Activated T-helper 1 cell treated with anti-CD3 and anti-CD28 coated beads, Interleukin-12 subunit alpha, Interleukin-12 subunit beta, Interleukin-2, Interleukin-4 antibody, amounts not matched to agents 30 ng/mL and 10 ng/mL and 1 ng/mL, durations not matched to agents 14 hours and 24 hours and 36 hours (primary cell): ENCODE measurements at places on chromosomes 7 and 10. TPM values are rescaled to one million over a fixed set of nuclear protein-coding genes. Genes with fewer than 3 reads are reported as not detected.

The HOXA11 gene
- not detected in 2 replicates for total RNA-seq

DNA sequence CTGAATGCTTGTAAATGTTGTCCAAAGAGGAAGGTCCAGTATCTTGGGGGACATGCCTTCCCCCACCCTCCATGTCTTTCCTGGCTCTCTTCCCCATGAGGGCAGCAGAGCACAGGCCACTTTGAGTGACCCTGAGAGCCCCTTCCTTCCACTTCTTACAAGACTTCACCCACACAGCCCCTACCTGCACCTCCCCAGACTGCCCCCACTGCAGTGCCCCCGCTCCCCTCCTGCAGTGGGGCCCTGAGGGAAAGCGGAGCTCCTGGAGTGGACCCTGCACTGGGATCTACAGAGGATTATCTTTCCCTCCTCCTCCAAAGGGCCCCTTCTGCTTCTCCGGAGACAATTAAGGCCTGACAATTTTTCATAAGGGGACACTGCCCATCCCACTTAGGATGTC, 326.8 kb downstream of the TCERG1L start:
- DNase-seq: no peak

The TAS2R4 gene
- 0.78 and 0.86 TPM in 2 replicates for total RNA-seq

GRCh38 chr7:108124820-108125219, 5.3 kb downstream of the LAMB4 start:
- no peak for DNase-seq

- no peak for DNase-seq
These were observed 223.4 kb downstream of the MGMT start for GRCh38 chr10:129690248-129691070.

The C10orf105 gene
- 0.18 and 0.32 TPM in 2 replicates for total RNA-seq

The HOXA13 gene
- not detected in 2 replicates for total RNA-seq

The DKK1 gene
- total RNA-seq: not detected in 2 replicates
